ENCODE measurements at places on chromosomes 4 and X. TPM values are rescaled to one million over a fixed set of nuclear protein-coding genes. Genes with fewer than 3 reads are reported as not detected.

- no peaks in the 10 kb centered on the region for H3K4me1 ChIP-seq
- H3K36me3 ChIP-seq, result no peaks in the 10 kb centered on the region
- no peak overlapping the region for H3K4me3 ChIP-seq
- H3K27ac ChIP-seq, result no peak overlapping the region
- DNase-seq, result no peak
- no peaks in the 10 kb centered on the region for H3K27me3 ChIP-seq
Measured at GRCh38 chr4:124703154-124703553, 9.4 kb downstream of the ANKRD50 start.

- DNase-seq, result no peak
- no peak overlapping the region for H3K4me3 ChIP-seq
- H3K36me3 ChIP-seq, result no peaks in the 10 kb centered on the region
- no peaks in the 10 kb centered on the region for H3K27me3 ChIP-seq
- H3K4me1 ChIP-seq, result peaks cover 4% of the 10 kb centered on the region
Measured at GRCh38 chr4:98608356-98608755, 50.1 kb downstream of the TSPAN5 start.

- no peak for DNase-seq
- no peaks in the 10 kb centered on the region for H3K27me3 ChIP-seq
- no peak overlapping the region for H3K4me3 ChIP-seq
- no peaks in the 10 kb centered on the region for H3K36me3 ChIP-seq
- no peaks in the 10 kb centered on the region for H3K4me1 ChIP-seq
- no peak overlapping the region for H3K27ac ChIP-seq
Measured at GRCh38 chr4:73985528-73985852, 2.5 kb downstream of the PPBP start.

Gene F8A2
- total RNA-seq, result not detected

DNA sequence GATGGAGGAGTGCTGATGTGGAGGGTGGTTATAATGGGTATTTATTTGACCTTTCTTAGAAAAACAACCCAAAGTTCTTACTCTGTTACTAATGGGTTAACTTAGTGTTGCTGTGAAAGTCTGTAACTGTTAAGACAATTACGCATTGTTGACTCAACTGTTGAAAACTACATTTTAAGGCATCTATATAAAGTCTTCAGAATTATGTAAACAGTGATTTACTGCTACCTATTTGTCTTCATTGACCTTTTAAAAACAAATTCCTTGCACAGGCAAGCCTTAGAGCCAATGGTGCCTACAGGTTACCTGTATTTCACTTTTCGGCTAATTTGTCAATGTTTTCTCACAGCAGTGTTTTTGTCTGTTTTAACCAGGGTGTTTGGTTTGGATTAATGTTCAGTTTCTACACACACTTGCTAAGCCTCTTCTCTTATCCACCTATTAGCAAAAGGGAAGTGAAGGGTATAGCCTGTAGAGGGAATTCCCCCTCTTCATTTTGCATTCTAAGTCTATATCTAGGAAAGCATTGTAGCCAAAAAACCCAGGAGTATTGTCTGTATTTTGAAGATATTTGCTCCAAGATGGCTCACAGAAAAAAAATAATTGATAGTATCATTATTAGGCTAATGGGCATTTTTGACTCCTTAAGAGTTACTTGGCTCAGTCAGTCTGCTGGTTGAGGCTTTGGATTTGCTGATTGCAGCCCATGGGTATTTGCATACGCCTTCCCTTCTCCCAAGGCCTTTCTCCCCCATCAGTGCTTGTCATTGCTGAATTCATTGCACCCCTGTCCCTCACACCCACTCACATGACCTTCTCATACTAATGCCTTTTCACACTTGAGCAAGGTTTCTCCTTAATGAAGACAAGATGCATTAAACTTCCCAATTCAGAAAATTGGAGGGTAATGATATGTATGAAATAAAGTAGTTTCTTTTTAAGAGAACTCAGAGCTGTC is 30.5 kb downstream of the AFF1 start:
- H3K27me3 ChIP-seq, result no peaks in the 10 kb centered on the region
- H3K36me3 ChIP-seq, result no peaks in the 10 kb centered on the region
- peak overlapping the region; percentile 3 for H3K4me3 ChIP-seq
- peaks cover 52% of the 10 kb centered on the region for H3K4me1 ChIP-seq

DNA sequence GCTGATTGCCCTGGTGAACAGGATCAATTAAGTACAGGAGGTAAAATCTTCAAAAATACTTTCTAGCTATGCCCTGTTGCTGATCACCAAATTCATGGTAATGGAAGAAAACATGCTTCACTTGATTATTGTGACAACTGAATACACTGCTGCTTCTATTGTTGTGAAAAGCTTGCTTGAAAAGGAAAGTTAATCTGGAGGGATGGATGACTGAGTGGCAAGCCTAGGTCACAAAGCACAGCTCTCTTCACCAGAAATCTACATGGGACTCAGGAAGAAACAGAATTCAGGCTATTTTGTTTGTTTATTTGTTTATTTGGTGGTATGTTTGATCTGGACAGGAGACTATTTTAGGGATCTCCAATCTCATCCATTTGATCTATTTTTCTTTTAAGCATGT is 182.0 kb downstream of the MGST2 start:
- no peak overlapping the region for H3K4me3 ChIP-seq
- DNase-seq, result no peak
- peaks cover 5% of the 10 kb centered on the region for H3K27me3 ChIP-seq
- no peaks in the 10 kb centered on the region for H3K36me3 ChIP-seq

DNA sequence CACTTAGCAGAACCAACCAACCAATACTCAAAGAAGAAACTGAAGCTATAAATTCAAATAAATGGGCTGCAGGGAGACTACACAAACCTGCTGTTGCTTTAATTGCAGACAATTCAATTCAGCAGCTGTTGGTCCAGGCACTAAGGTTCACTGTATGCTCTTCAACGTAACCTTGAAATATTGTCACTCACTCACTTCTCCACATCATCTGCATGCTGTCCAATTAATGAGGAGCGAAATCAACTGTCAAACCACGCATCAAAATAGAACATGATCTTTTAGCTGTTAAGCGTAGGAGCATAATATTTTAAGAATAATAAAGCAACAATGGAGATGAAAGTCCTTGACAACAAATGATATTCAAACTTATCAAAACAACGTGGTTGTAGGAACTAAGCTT is 17.0 kb downstream of the ENOX2 start:
- DNase-seq, result no peak
- H3K27me3 ChIP-seq, result no peaks in the 10 kb centered on the region
- no peak overlapping the region for H3K4me3 ChIP-seq
- no peaks in the 10 kb centered on the region for H3K36me3 ChIP-seq
- H3K27ac ChIP-seq, result no peak overlapping the region

Gene SCRG1
- total RNA-seq, result not detected
